ENCODE measurements at places on chromosomes 2 and 18.
A peak's percentile ranks its signal among the peaks of the same experiment; 100 is the strongest.

DNA sequence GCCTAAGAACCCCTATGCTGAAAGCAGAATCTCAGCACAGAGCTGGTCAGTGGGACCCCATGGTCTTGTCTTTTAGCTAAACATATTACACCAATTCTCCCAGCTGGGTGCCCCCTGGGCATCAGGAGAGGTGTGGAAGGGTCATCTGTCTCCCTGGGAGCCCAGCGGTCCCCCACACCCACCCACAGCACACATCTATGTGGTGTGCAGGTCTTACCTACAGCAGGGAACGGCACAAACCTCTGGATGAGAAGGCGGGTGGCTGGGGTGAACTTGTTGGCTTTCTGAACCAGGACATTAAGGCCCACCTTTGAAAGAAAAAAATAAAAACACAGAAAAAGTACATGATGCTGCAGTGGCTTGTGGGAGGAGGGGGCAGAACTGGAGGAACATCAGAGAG, 70.7 kb downstream of the EMX1 start:
- H3K27me3 ChIP-seq = no peaks in the 10 kb centered on the region
- H3K27ac ChIP-seq = no peak overlapping the region
- H3K4me3 ChIP-seq = no peak overlapping the region
- H3K36me3 ChIP-seq = no peaks in the 10 kb centered on the region
- peaks cover 1% of the 10 kb centered on the region for H3K4me1 ChIP-seq
- no peak for DNase-seq

DNA sequence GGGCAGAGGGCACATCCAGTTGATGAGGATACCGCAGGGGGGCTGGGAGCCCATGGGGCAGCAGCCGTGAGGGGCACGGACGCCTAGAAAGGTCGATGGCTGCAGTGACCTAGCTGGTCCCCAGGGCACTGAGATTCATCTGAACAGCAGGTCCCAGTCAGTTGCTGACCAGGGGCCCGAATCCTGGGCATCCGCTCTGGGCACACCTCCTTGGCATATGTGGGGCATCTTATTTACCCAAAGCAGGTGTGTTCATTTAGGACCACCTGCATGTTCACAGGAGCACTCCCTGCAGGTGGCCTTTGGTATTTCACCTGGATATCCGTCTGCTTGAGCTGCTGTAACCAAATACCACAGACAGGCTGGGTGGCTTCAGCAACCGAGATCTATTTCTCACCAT, 72.0 kb upstream of the ODC1 start:
- no peaks in the 10 kb centered on the region for H3K36me3 ChIP-seq
- no peak overlapping the region for H3K4me3 ChIP-seq
- no peaks in the 10 kb centered on the region for H3K27me3 ChIP-seq
- no peak overlapping the region for H3K27ac ChIP-seq
- no peak for DNase-seq

DNA sequence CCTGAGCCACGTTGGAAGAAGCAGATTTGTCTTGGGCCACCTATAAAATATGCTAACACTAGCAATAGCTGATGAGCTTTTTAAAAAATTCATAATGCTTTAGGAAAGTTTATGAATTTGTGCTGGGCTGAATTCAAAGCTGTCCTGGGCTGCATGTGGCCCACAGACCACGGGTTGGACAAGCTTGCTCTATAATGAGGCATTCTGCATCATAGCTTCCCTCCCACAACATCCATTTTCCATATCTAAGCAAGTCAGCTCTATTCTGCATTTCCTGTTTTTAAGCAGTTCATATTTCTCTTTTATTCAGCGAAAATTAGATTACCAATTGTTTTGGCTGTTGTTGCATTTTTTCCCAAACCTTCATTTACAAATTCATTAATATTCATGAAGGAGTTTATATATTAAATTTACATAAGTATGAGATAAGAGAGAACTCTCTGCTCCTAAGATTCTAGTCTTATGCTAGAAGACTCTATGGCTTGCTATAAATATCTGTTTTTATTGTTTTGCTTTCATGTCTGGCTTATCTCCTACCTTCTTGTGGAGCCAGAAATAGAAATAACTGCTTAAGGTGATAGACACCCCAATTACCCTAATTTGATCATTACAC, 114.5 kb upstream of the HNRNPA3 start:
- H3K4me3 ChIP-seq = no peak overlapping the region
- DNase-seq = no peak
- peaks cover 2% of the 10 kb centered on the region for H3K36me3 ChIP-seq
- H3K4me1 ChIP-seq = no peaks in the 10 kb centered on the region
- H3K27me3 ChIP-seq = peaks cover 7% of the 10 kb centered on the region

DNA sequence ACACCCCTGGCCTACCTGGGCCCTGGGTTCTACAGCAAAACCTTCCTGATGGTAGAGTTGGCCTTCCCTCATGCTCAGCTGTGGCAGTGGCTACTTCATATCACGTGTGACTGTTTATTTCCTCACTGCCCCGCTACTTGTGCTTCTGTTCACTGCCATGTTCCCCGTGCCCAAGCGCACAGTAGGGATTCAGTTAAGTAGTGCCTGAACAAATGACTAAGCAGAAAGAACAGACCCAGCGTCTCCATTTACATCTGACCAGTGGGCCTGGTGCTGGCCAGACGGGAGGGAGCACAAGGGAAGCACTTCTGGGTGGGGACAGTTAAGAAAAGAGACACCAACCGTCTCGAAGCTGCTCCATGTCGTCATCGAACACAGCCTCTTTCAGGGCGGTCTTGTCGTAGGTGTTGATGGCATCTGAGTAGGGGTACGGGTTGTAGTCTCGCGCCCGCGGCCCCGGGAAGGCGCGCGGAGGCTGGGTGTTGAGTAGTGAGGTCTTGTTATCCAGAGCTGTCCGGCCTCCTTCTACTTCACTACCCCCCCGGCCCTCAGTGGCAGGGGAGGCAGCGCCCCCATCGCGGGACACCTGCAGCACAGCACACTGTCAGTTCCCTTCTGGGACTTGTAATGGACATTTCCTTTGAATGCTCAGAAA, 82.4 kb upstream of the TFCP2L1 start:
- peaks cover 17% of the 10 kb centered on the region for H3K36me3 ChIP-seq
- DNase-seq = no peak
- peaks cover 14% of the 10 kb centered on the region for H3K4me1 ChIP-seq
- H3K27me3 ChIP-seq = no peaks in the 10 kb centered on the region
- H3K4me3 ChIP-seq = no peak overlapping the region
- no peak overlapping the region for H3K27ac ChIP-seq

DNA sequence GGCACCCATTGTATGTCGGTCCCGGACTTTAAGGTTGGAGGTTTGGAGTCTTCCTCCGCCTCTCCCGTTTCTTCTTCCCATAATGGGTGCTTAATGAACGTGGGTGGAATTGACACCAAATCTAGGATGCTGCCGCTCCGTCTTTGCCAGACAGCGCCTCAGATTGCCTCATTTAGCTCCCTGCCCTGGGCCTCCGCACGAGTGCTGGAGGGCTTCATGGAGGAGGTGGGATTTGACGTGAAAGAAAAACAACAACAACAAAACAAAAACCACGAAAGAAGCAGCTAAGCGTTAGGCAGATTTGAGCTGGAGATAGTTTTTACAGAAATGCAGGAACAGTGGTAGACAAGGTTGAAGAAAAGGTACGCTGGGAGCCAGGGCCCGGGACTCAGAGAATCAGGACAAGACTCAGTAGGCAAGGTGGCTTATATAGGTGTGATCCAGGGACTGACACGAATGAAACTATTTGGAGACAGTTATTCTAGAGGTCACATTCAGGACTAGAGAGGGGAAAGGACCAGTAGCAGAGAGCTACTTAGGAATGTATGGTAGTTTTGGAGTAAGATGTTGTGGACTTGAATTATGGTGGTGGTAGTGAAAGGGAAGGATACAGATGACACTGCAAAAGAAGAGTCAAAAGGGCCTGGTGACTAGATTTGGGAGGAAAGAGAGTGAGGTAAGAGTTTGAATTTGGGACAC, 605 bp downstream of the ZNF2 start:
- H3K4me3 ChIP-seq = peak overlapping the region; percentile 99
- H3K27ac ChIP-seq = peak overlapping the region; percentile 99
- no peak for DNase-seq

GRCh38 chr18:34742891-34743341, 32.8 kb downstream of the DTNA start:
- H3K27ac ChIP-seq = no peak overlapping the region
- peaks cover 5% of the 10 kb centered on the region for H3K27me3 ChIP-seq
- no peaks in the 10 kb centered on the region for H3K36me3 ChIP-seq
- no peaks in the 10 kb centered on the region for H3K4me1 ChIP-seq
- H3K4me3 ChIP-seq = no peak overlapping the region
- DNase-seq = no peak

- H3K4me3 ChIP-seq = no peak overlapping the region
- H3K4me1 ChIP-seq = no peaks in the 10 kb centered on the region
- no peaks in the 10 kb centered on the region for H3K36me3 ChIP-seq
- H3K27me3 ChIP-seq = no peaks in the 10 kb centered on the region
These were observed 130.8 kb downstream of the NCKAP5 start for GRCh38 chr2:133437492-133437891.

DNA sequence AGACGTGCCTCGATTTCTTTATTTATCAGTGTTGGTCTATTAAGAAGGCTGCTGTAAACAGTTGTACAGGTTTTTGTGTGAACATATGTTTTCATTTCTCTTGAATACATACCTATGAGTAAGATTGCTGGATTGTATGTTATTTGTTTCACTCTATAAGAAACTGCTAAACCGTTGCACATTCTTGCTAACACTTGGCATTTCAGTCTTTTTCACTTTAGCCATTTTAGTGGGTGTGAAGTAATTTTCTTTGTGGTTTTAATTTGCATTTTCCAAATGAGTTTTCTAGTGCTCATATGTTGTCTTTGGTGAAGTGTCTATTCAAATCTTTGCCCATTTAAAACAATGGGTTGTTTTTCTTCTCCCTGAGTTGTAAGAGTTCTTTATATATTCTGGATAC, 221.5 kb upstream of the SMAD7 start:
- no peak for DNase-seq
- H3K36me3 ChIP-seq = peaks cover 8% of the 10 kb centered on the region
- no peak overlapping the region for H3K4me3 ChIP-seq
- peaks cover 14% of the 10 kb centered on the region for H3K4me1 ChIP-seq

- H3K4me1 ChIP-seq = no peaks in the 10 kb centered on the region
- H3K27me3 ChIP-seq = no peaks in the 10 kb centered on the region
- DNase-seq = no peak
- H3K4me3 ChIP-seq = no peak overlapping the region
- no peaks in the 10 kb centered on the region for H3K36me3 ChIP-seq
These were observed 211.1 kb downstream of the PTPRM start for GRCh38 chr18:7778181-7778580.

- no peak overlapping the region for H3K27ac ChIP-seq
- H3K27me3 ChIP-seq = peaks cover 8% of the 10 kb centered on the region
- no peak for DNase-seq
- H3K4me1 ChIP-seq = no peaks in the 10 kb centered on the region
- no peaks in the 10 kb centered on the region for H3K36me3 ChIP-seq
These were observed 22.4 kb downstream of the TMEM200C start for GRCh38 chr18:5872886-5873285.

GRCh38 chr2:10490806-10491291, 42.7 kb upstream of the ODC1 start:
- H3K4me3 ChIP-seq = no peak overlapping the region
- H3K36me3 ChIP-seq = peaks cover 9% of the 10 kb centered on the region
- peaks cover 2% of the 10 kb centered on the region for H3K27me3 ChIP-seq
- peaks cover 19% of the 10 kb centered on the region for H3K4me1 ChIP-seq

DNA sequence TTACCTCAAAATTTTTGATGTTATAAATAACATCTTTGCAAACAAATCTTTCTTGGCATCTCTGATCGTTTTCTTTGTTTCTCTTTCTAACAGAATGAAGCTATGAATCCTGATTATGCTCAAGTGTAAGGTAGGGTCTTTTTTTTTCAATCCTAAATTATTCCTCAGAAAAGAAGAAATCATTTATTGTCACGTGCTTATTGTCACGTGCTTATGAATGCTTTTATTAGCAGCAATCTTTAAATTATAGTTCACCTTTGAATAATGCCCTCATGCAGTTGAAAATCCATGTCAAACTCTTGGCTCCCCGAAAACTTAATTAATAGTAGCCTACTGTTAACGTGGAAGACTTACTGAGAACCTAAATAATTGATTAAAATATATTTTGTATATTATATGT, 39.2 kb upstream of the EPAS1 start:
- H3K4me3 ChIP-seq = no peak overlapping the region
- no peaks in the 10 kb centered on the region for H3K4me1 ChIP-seq
- no peaks in the 10 kb centered on the region for H3K36me3 ChIP-seq
- H3K27me3 ChIP-seq = no peaks in the 10 kb centered on the region
- no peak for DNase-seq

DNA sequence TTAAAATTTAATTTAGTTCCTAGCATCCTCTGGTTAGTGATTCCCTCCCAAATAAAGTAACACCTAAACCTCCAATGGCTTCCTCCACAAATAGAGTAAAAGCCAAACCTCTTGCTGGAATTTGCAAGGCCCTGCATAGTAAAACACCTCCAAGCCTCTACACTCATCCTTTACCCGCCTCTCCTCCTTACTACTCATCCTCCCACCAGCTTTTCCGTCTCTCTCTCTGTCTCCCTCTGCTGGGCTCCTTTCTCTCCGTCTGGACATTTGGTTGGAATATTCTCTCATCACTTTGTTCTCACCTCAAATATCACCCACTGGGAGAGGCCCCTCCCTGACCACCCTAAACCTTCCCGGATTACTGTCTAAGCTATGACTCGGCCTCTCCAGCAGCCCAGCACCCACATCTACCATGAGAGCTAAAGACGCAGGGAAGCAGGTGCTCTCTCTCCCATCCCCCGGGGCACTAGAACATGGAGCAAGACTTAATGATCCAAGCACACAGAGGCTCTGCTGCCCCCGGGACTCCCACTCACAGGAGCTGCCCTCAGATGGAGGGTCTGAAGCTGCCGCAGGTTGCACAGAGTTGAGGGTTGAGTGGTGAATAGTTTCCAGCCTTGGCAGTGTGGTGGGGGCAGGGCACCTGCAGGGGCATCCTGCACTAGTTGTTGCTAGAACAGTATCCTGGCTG, 167.2 kb downstream of the FBXO15 start:
- no peaks in the 10 kb centered on the region for H3K4me1 ChIP-seq
- H3K4me3 ChIP-seq = no peak overlapping the region
- DNase-seq = no peak
- H3K36me3 ChIP-seq = no peaks in the 10 kb centered on the region

DNA sequence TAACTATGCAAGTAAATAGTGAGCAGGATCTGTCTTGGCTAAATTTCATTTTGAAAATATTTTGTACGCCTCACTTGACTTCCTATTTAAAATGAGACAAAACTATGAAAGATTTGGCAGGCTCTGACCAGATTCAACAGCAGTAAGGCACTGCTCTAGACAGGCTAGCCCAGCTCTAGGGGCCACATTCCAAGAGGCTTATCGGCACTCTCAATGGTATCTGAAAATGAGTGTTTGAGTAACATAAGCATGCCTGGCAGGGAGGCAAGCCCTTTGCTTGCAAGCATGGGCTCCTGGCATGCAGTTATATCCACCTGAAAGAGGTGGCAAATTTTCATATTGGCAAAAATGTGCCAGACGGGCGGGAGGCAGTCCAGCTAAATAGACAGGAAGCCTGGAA, 10.5 kb downstream of the CAPN13 start:
- no peaks in the 10 kb centered on the region for H3K27me3 ChIP-seq
- DNase-seq = no peak
- H3K36me3 ChIP-seq = no peaks in the 10 kb centered on the region
- no peak overlapping the region for H3K4me3 ChIP-seq
- H3K4me1 ChIP-seq = peaks cover 15% of the 10 kb centered on the region

All from naive thymus-derived CD8-positive, alpha-beta T cell (primary cell).